ENCODE measurements at places on chromosomes 1 and 21.

DNA sequence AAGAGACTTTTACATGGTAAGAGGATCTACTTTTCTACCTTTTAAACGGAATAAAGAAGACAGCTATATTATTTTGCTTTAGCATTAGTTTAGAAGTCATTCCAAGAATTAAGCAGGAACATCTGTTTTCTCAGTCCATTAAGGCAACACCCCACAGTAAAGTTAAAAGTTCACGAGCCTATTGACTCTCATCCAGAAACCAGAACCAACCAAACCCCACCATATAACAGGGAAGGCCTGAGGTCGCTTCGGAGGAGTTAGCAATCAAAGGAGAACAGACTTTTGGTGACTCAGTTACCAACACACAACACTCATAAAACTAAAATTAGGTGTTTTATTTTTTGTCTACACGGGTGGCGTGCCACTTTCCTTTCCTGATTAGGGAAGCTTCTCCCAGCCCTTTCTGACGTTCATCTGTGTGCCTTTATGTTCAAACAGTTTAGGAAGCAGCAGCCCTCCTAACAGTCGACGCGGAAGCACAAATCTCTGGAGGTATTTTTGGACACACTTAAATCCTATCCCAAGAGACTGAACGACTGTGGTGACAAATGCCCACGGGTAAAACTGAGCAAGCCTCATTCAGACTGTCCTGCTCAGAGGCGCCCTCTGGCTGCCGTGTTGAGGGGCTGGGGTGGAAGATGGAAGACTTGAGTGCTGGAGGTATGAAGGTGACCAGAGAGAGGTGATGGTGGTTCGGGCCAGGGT, 8.6 kb upstream of the PLA2G2C start:
- DNase-seq: peak; percentile 73

DNA sequence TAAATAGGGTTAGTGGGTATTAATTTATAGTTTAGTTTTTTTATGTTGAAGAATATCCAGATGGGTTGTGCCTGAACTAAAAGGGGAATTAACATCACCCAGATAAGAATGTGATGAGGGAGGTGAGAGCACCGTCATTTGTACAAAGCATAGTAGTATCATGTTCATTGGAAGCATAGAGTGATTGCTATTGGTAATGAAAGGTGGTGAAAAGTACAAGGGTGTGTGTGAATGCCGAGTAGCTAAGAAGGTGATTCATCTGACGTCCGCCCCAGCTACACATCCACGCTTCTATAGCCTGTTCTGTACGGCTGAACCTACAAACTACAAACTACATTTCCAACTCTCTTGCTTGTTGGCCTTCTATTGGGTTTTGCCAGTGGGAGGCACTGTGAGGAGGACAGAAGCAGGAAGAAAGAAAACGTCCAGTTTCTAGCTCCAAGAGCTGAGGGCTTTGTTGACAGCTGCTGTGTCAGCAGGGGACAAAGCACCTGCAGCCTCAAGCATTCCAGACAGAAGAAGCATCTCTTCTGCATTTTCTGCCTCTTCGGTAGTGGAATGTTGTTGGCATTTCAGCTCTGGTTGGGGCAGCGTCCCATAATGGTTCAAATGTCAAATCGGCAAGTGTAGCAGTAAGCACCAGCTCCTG, 404.8 kb downstream of the KCTD3 start:
- DNase-seq: no peak

- DNase-seq: no peak
These were observed 1359.0 kb upstream of the ADGRL4 start for GRCh38 chr1:80365359-80366021.

- DNase-seq: no peak
These were observed 446.0 kb downstream of the GPATCH2 start for GRCh38 chr1:217184854-217185253.

- DNase-seq: peak; percentile 43
These were observed 69.6 kb downstream of the SDCCAG8 start for GRCh38 chr1:243325305-243325890.

DNA sequence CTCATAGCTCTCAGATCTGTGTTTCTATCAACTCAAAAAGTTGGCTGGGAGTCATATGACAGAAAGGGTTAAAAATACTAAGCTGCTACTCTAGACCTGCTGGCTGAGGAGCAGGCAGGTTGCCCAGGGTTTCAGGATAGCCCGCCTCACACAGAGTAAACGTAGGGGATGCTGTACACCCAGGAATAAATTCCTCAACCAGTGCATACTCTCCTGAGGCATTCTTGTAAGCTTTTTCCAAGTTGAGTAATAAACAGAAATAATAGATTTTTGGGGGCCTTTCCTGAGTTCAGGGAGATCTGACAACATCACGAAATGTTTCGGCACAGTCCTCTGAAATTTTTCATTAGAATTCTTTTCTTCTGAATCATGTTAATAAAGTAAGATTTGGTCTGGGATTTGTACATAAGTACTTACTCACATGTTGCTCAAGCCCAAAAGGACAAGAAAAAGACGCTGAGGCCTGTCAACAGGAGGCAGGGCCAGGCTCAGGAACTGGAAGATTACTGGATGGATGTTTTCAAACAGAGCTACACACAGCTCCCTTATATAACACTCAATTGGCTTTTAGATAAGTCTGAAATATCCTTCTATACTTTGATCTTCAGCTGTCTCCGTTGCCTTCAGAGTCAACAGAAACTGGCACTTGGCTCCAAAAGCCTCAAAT, 41.0 kb downstream of the TGFBR3 start:
- peak; percentile 88 for DNase-seq

- no peak for DNase-seq
These were observed 9.7 kb downstream of the PGBD5 start for GRCh38 chr1:230416430-230416829.

- no peak for DNase-seq
These were observed 47.7 kb downstream of the PPIAL4G start for GRCh38 chr1:148435406-148435805.

DNA sequence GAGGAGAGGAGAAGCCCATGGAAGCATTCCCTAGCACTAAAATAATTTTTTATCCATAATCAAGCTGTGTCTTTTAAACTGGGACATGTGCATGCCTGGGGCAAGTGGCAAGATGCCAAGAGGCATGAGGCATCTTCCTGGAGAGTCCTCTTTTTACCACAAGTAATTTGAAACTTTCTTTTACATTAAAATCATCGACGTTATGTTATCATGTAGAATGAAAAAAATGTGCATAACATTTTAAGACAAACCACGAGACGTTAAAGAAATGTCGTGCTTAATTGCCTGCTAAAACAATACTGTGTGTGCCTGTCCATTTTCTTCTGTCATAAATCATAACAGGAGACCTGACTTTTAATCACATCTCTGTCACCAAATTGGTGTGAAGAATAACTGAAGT, 1.5 kb downstream of the STYXL2 start:
- DNase-seq: peak; percentile 38

GRCh38 chr1:219294251-219294650, 120.6 kb downstream of the LYPLAL1 start:
- DNase-seq: no peak

DNA sequence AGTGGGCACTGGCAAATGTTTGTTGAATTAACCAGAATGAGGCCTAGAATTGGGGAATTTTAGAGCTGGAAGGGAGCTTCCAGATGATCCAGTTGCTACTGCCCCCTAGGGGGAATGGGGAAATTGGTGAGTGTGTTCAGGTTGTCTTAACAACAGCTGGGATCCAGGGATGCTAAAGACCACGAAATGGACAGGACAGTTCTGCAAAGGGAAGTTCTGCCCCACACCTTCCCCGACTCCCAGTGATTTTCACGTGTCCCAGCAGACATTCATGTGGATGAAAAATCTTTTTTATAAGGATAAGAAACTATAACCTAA, 33.9 kb downstream of the TRIM62 start:
- DNase-seq: peak; percentile 61

GRCh38 chr1:119631433-119632102, 16.5 kb downstream of the ZNF697 start:
- peak; percentile 91 for DNase-seq

- DNase-seq: peak; percentile 91
These were observed 10.6 kb downstream of the ACTL8 start for GRCh38 chr1:17765444-17766411.

- no peak for DNase-seq
These were observed 228.1 kb downstream of the OMA1 start for GRCh38 chr1:58318157-58319005.

DNA sequence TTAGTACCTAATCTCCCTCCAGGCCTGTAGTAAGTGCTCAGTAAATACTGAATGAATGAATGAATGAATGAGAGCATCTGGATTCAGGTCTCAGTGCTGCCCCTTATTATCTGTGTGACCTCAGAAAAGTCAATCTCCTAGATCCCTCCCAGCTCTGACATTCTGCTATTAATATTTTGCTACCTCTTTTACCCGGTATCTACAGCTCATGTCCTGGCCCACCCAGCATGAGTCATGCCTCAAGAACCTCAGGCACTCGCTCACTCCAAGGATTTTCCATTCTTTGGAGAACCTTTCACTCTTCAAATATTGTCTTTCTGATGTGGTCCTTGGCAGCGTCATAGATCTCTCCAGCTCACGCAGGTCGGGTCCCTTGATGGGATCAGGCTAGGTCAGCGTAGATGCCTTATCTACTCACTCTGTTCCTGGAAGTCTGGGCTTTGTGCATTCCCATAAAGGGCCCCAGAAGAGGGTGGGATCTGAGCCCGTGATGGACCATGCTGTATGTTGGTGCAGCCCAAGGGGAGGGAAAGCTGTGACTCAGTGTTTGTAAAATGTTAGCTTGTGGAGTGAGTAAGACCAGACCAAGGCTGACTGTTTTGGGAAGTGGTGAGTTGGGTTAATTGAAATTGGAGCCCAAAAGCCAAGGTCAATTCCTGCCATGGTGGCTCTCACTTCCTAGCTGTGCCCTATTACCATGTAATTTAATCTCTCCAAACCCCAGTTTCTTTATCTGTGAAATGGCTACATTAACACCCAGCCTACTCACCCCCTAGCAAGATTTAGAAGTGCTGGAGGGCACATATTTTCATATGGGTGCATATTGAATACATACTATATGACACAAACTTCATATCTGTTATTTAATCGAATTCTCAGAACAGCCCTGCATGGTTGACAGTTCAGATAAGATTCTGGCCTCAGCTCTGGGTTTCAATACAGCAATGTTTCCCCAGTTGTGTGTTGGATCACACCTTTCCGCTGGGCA, 214.1 kb upstream of the USP24 start:
- peak; percentile 92 for DNase-seq

- DNase-seq: no peak
These were observed 56.7 kb downstream of the SLX9 start for GRCh38 chr21:44996501-44996921.

GRCh38 chr1:25443030-25443699, 12.5 kb downstream of the MACO1 start:
- no peak for DNase-seq

DNA sequence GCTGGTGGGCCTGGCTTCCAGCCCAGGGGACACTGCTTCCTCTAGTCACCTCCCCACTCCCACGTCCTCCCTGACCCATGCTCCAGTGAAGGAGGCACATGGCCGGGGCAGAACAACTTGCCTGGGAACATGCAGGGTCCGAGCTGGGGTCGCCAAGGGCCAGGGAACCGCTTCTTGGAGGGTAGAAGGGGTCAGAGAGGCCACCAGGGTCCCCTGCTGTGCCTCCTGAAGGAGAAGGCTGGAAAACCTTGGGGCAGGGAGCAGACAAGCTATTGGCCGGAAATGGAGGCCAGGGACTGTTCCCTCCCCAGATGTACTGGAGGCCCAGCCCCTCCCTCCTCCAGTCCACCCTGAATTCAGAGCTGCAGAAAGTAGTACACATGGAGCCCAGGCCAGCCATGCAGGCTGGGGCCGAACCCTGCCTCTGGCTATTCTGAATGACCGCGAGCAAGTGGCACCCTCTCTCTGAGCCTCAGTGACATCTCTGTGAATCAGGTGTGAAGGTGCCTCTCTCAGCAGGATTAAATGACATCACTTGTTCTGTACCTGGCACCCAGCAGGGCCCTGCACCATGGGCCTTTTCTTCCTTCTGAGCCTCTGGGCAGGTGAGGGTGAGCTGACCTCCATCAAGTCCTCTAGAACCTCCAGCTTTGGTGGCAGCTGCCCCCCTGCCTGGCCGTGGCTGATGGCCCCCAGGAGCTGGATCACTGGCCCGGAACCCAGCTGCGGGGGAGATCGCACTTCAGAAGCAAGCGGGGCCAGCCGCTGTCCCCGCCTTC, 15.7 kb downstream of the SPOCD1 start:
- peak; percentile 4 for DNase-seq

DNA sequence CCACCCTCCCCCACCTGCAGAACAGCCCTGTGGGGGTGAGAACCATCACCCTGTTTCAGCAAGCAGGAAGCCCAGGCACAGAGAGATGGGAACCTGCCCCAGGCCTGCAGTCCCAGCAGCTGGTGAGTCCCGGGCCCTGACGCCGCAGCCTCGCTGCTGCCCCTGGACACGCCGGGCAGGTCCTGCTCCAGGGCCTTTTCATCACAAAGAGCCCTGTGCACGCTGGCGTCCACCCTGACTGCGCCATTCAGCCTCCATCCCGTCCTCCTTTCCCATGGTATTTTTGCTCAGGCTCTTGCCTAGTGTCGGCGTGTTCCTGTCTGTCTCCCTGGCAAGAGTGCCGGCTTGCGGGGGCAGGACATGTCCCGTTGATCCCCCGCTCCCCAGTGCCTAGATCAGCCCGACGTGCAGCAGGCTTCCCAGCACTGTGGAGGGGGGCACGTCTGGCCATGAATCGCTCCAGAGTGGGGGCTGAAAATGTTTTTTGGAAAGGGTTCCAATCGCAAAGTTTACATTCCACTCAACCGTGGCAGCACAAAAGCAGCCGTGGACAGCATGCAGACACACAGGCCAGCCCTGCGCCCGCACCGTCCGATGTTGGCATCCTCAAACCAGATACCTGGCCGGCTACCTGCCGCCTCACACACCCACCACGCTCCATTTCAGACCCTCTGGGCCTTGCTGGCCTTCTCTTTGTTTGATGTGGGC, 6.3 kb upstream of the TTC34 start:
- DNase-seq: no peak

DNA sequence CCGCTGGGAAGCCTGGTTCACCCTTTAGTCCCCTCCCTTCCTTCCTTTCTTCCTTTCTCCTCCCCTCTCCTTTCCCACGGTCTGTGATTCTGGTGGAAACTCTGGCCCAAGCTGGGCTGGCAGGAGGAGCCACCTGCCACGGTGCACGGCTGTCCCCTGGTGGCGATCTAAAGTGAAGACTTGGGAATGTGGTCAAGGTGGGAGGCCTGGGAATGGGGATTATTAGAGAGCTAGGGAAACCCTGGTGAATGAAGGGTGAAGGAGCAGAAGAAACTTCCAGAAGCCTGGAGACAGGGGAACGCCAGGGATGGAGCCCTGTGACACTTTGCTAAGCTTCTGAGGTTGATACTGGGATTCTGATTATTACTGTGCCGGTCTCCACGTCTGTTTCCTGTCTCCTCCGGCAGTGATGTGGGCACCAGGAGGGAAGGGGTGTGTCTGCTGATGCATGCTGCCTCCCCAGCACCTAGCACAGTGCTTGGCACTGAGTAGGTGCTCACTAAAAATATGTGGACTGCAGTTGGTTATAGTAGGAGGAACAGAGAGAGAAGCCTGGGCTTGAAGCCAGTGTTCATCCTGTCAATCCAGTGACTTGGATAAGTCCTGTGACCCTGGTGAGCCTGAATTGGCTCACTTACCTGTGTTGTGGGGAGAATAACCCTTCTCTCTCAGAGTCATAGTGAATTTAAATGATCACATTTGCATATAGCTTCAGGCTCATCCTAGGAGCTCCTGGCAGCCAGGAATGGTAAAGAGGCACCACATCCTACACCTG, 71.2 kb upstream of the NBPF3 start:
- peak; percentile 87 for DNase-seq

- DNase-seq: no peak
These were observed 54.8 kb upstream of the KRTAP19-8 start for GRCh38 chr21:31092832-31093625.
